Mesendoderm (in vitro differentiated cells): ENCODE measurements at places on chromosomes 13 and 19.

GRCh38 chr19:19050731-19051130 lies 13.1 kb upstream of the SLC25A42 start:
- no peak overlapping the region for H3K27ac ChIP-seq
- DNase-seq: no peak
- H3K36me3 ChIP-seq: peaks cover 14% of the 10 kb centered on the region
- H3K4me1 ChIP-seq: no peaks in the 10 kb centered on the region
- no peak overlapping the region for H3K4me3 ChIP-seq

DNA sequence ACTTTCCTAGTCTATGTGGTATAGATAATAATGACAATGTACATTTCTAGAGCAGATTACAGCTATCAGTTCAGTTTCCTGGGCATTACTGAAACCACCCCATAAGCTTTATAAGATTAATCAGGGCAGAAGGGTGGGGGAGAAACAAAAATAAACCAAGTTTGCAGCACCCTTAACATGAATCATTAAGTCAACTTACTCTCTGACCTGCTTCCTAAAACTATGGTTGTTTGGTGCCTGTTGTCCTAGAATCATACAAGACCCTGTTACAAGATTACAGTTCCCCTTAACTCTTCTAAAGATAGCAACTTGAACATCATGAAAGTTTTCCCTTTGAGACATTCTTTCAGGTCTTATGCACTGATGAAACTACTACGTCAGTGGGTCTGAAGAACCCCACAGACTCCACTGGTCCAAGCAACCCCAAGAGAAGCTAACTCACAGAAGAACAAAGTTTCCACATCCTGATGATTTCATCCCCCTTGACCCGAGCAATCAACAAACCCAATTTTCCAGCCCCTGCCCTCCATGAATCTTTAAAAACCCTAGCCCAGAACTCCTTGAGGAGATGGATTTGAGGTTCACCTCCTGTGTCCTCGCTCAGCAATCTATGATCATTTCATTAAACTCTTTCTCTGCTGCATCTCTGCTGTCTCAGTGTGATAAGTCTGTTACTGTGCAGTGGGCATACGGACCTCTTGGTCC lies 336.5 kb downstream of the FOXO1 start:
- no peaks in the 10 kb centered on the region for H3K36me3 ChIP-seq
- no peaks in the 10 kb centered on the region for H3K27me3 ChIP-seq
- no peak for DNase-seq
- no peak overlapping the region for H3K4me3 ChIP-seq
- H3K4me1 ChIP-seq: peaks cover 3% of the 10 kb centered on the region

GRCh38 chr19:49831592-49831991 lies 13.5 kb downstream of the MED25 start:
- no peak overlapping the region for H3K4me3 ChIP-seq
- no peak overlapping the region for H3K27ac ChIP-seq
- peaks cover 1% of the 10 kb centered on the region for H3K36me3 ChIP-seq
- no peak for DNase-seq
- H3K4me1 ChIP-seq: no peaks in the 10 kb centered on the region
- no peaks in the 10 kb centered on the region for H3K27me3 ChIP-seq

DNA sequence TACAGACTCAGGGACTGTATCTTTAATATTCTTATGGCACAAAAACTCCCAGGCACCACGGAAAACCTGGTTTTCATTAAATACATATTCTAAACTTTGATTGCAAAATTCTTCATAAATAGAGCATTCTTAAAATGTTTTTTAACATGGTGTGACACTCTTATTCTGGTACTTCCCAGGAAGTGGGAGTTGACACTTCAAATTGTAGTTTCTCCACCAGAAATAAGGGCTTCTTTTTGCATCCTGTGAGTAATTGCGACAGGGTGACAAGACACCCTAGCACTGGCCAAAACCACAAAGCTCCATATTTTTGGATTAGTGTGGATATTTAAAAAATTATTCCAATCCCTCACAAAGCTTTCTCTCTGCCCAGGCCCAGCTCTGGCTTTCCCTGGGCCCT lies 43.6 kb upstream of the MTIF3 start:
- H3K4me1 ChIP-seq: no peaks in the 10 kb centered on the region
- H3K4me3 ChIP-seq: no peak overlapping the region
- H3K36me3 ChIP-seq: no peaks in the 10 kb centered on the region
- DNase-seq: no peak
- no peak overlapping the region for H3K27ac ChIP-seq
- H3K27me3 ChIP-seq: no peaks in the 10 kb centered on the region

DNA sequence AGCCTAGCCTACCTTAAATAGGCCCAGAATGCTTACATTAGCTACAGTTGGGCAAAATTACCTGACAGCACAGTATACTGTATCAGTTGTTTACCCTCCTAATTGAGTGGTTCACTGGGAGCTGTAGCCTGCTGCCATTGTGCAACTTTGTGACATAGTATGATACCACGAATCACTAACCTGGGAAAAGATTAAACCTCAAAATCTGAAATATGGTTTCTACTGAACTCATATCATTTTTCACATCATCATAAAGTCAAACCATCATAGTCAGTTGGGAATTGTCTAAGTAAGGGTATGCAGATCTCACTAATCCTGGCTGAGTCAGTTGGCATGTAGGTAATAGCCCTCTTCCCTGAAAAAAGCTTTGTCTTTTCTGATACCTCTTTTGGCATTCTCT lies 9.2 kb downstream of the PAN3 start:
- DNase-seq: no peak
- H3K4me3 ChIP-seq: no peak overlapping the region
- no peak overlapping the region for H3K27ac ChIP-seq
- H3K27me3 ChIP-seq: no peaks in the 10 kb centered on the region

- no peaks in the 10 kb centered on the region for H3K4me1 ChIP-seq
- no peak overlapping the region for H3K4me3 ChIP-seq
- no peaks in the 10 kb centered on the region for H3K27me3 ChIP-seq
- DNase-seq: no peak
- no peak overlapping the region for H3K27ac ChIP-seq
- no peaks in the 10 kb centered on the region for H3K36me3 ChIP-seq
Measured at GRCh38 chr13:108855737-108856387, 226.5 kb downstream of the MYO16 start.

DNA sequence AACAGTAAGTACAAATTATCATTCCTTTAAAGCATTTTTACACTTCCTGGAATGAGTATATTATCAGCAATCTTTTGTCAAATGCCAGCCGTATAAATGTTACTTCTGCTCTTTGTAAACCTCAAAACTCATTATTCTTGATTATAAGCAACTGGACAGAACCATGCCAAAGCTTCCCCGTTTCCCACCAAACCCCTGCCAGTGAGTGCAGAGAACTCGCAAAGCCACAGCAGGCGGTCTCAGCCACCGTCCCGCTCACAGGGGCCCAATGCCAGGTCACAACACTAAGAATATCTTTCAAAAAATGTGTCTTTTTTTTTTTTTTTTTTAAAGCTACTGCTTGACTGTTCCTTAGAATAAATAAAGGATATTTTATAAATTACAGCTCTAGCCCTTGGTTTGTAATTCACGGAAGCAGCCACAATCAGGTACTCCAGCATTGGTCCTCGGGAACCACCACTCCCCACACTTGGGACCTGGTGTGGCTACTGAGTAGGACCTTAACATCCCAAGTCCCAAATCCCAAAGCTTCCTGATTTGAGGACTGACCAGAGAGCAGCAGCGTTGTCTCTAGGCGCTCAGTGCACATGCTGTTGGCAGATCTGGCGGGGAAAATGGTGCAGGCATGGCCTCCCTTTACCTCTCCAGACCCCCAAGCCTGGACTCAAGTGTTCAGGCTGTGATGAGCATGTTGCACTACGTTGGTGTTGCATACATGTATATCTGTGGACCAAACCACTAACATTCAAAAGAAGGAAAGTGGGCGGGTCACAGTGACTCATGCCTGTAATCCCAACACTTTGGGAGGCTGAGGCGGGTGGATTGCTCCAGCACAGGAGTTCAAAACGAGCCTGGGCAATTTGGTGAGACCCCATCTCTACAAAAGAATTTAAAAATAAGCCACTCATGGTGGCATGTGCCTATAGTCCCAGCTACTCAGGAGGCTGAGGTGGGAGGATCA lies 19.0 kb downstream of the KCTD15 start:
- no peaks in the 10 kb centered on the region for H3K4me1 ChIP-seq
- no peaks in the 10 kb centered on the region for H3K27me3 ChIP-seq
- DNase-seq: no peak
- no peak overlapping the region for H3K4me3 ChIP-seq
- no peak overlapping the region for H3K27ac ChIP-seq

GRCh38 chr13:42331009-42331408 lies 59.1 kb downstream of the AKAP11 start:
- DNase-seq: no peak
- no peaks in the 10 kb centered on the region for H3K4me1 ChIP-seq
- H3K36me3 ChIP-seq: no peaks in the 10 kb centered on the region
- no peak overlapping the region for H3K4me3 ChIP-seq
- no peaks in the 10 kb centered on the region for H3K27me3 ChIP-seq
- H3K27ac ChIP-seq: no peak overlapping the region

DNA sequence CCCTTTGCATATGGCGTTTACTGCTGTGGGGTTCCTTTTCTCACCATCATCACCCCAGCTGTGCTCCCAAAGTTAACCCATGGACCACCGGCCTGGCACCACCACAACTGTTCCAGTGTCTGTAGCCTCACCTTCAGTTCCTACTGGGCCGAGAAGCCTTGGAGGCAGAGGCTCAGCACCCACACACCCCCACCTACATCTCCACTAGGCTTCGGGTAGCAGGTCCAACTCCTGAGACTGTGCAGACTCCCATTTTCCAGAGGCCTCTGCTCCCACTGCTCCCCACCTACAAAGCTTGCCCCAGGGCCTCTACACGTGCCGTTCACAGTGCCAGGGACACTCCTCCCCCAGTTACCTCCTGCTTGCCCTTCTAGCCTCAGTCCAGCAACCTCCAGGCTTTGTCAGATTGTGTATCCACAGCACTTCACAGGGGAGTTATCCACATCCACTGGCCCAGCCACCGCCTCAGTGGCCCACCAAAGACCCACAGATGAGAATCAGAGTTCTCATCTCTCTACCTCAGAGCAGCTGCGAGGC lies 14.1 kb downstream of the SLC27A5 start:
- no peak for DNase-seq
- no peaks in the 10 kb centered on the region for H3K4me1 ChIP-seq
- no peak overlapping the region for H3K4me3 ChIP-seq
- no peak overlapping the region for H3K27ac ChIP-seq

GRCh38 chr13:93183302-93183701 lies 43.3 kb upstream of the GPC6 start:
- H3K36me3 ChIP-seq: no peaks in the 10 kb centered on the region
- H3K4me1 ChIP-seq: no peaks in the 10 kb centered on the region
- H3K27ac ChIP-seq: no peak overlapping the region
- no peak overlapping the region for H3K4me3 ChIP-seq
- H3K27me3 ChIP-seq: no peaks in the 10 kb centered on the region

GRCh38 chr13:111210544-111211469 lies 95.7 kb downstream of the ARHGEF7 start:
- peaks cover 12% of the 10 kb centered on the region for H3K4me1 ChIP-seq
- H3K36me3 ChIP-seq: no peaks in the 10 kb centered on the region
- peak; percentile 48 for DNase-seq
- H3K27me3 ChIP-seq: no peaks in the 10 kb centered on the region
- peak overlapping the region; percentile 16 for H3K27ac ChIP-seq

GRCh38 chr19:31519256-31519655 lies 170.0 kb upstream of the TSHZ3 start:
- no peaks in the 10 kb centered on the region for H3K4me1 ChIP-seq
- no peak overlapping the region for H3K4me3 ChIP-seq
- no peaks in the 10 kb centered on the region for H3K36me3 ChIP-seq
- no peak overlapping the region for H3K27ac ChIP-seq
- DNase-seq: peak; percentile 70

GRCh38 chr19:34766386-34766785 lies 6.6 kb downstream of the ZNF599 start:
- H3K4me3 ChIP-seq: no peak overlapping the region
- H3K27ac ChIP-seq: no peak overlapping the region
- no peaks in the 10 kb centered on the region for H3K27me3 ChIP-seq
- no peak for DNase-seq
- peaks cover 2% of the 10 kb centered on the region for H3K36me3 ChIP-seq
- no peaks in the 10 kb centered on the region for H3K4me1 ChIP-seq

- no peaks in the 10 kb centered on the region for H3K4me1 ChIP-seq
- H3K27ac ChIP-seq: no peak overlapping the region
- no peak overlapping the region for H3K4me3 ChIP-seq
- no peaks in the 10 kb centered on the region for H3K27me3 ChIP-seq
Measured at GRCh38 chr13:70171151-70171550, 62.9 kb upstream of the KLHL1 start.

DNA sequence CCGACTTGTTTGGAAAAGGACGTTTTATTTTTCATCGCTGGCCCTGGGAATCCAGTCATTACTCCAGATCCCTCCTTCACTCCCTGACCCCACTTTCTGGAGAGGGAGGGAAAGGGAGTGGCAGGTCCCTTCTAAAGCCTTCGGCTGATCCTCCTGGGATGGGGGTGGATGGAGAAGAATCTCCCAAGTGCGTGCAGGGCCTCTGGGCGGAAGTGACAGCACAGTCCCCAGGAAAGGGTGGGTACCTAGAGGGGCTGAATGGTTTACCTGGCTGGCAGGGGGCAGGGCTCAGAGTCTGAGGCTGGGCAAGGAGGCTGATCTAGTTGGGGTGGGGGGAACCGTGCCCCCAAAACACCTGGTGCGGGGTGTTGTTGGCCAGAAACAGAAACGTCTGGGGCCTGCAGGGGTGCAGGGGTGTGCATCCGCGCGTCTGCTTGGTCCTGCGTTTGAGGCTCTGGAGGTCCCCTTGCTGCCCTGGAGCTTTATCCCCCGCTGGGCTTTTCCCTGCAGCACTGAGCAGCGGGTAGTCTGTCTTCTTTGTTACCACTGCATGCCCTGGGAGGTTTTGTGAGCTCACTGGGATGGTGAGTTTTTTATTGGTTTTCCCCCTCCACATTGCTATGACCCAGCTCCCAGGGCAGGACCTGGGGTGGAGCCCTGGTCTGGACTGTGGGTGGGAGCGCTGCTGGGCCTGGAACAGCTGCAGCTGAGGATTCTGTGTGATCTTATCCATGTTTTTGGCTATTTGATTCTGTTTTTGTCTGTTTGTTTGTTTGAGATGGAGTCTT lies 3.0 kb upstream of the ZNF628 start:
- H3K4me1 ChIP-seq: peaks cover 2% of the 10 kb centered on the region
- DNase-seq: peak; percentile 18
- no peaks in the 10 kb centered on the region for H3K27me3 ChIP-seq
- H3K27ac ChIP-seq: no peak overlapping the region
- no peaks in the 10 kb centered on the region for H3K36me3 ChIP-seq

- no peak overlapping the region for H3K4me3 ChIP-seq
- no peaks in the 10 kb centered on the region for H3K4me1 ChIP-seq
- no peaks in the 10 kb centered on the region for H3K36me3 ChIP-seq
- no peaks in the 10 kb centered on the region for H3K27me3 ChIP-seq
- H3K27ac ChIP-seq: no peak overlapping the region
- DNase-seq: no peak
Measured at GRCh38 chr13:48844676-48845075, 131.0 kb upstream of the FNDC3A start.

- no peak for DNase-seq
- H3K36me3 ChIP-seq: no peaks in the 10 kb centered on the region
- no peak overlapping the region for H3K4me3 ChIP-seq
- peaks cover 2% of the 10 kb centered on the region for H3K27me3 ChIP-seq
- H3K4me1 ChIP-seq: no peaks in the 10 kb centered on the region
Measured at GRCh38 chr19:7832009-7832408, 2.0 kb downstream of the EVI5L start.

GRCh38 chr19:54403054-54403453 lies 12.2 kb upstream of the TTYH1 start:
- H3K27me3 ChIP-seq: no peaks in the 10 kb centered on the region
- DNase-seq: no peak
- H3K4me1 ChIP-seq: no peaks in the 10 kb centered on the region
- H3K36me3 ChIP-seq: no peaks in the 10 kb centered on the region
